ENCODE measurements at places on chromosomes 2 and 18.

- H3K27ac ChIP-seq, result no peak overlapping the region
- H3K4me1 ChIP-seq, result peaks cover 14% of the 10 kb centered on the region
- H3K4me3 ChIP-seq, result no peak overlapping the region
Measured at GRCh38 chr2:25222477-25223121, 54.2 kb upstream of the POMC start.

GRCh38 chr18:11310476-11311086, 161.2 kb upstream of the PIEZO2 start:
- H3K27ac ChIP-seq, result no peak overlapping the region
- peaks cover 5% of the 10 kb centered on the region for H3K4me1 ChIP-seq
- no peaks in the 10 kb centered on the region for H3K27me3 ChIP-seq
- H3K4me3 ChIP-seq, result no peak overlapping the region

DNA sequence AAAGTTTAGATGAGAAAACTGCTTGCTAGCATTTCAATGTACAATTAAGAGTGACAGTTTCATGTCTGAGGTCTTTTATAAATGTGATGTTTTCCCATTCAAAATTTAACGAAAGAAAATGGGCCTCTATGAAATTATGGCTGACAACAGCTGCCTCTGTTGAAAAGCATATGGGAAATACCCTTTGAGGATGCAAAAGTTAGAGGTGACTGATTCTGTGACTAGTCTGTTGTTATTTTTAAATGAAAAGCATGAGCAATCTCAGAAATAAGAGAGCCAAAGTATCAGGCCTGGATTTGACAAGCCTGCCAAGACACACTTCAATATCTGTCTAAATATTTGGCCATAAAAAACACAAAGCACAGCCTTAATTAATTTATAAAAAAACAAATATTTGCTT, 580.8 kb downstream of the ERBB4 start:
- H3K27me3 ChIP-seq, result no peaks in the 10 kb centered on the region
- no peak for DNase-seq
- no peaks in the 10 kb centered on the region for H3K36me3 ChIP-seq
- H3K4me3 ChIP-seq, result no peak overlapping the region
- H3K4me1 ChIP-seq, result no peaks in the 10 kb centered on the region

GRCh38 chr2:164754157-164755093, 87.2 kb downstream of the COBLL1 start:
- no peaks in the 10 kb centered on the region for H3K4me1 ChIP-seq
- no peak for DNase-seq
- H3K36me3 ChIP-seq, result no peaks in the 10 kb centered on the region
- H3K27me3 ChIP-seq, result no peaks in the 10 kb centered on the region

GRCh38 chr18:35979112-35979511, 6.6 kb downstream of the RMP24 start:
- peaks cover 64% of the 10 kb centered on the region for H3K36me3 ChIP-seq
- DNase-seq, result no peak
- peaks cover 12% of the 10 kb centered on the region for H3K4me1 ChIP-seq
- no peak overlapping the region for H3K27ac ChIP-seq

DNA sequence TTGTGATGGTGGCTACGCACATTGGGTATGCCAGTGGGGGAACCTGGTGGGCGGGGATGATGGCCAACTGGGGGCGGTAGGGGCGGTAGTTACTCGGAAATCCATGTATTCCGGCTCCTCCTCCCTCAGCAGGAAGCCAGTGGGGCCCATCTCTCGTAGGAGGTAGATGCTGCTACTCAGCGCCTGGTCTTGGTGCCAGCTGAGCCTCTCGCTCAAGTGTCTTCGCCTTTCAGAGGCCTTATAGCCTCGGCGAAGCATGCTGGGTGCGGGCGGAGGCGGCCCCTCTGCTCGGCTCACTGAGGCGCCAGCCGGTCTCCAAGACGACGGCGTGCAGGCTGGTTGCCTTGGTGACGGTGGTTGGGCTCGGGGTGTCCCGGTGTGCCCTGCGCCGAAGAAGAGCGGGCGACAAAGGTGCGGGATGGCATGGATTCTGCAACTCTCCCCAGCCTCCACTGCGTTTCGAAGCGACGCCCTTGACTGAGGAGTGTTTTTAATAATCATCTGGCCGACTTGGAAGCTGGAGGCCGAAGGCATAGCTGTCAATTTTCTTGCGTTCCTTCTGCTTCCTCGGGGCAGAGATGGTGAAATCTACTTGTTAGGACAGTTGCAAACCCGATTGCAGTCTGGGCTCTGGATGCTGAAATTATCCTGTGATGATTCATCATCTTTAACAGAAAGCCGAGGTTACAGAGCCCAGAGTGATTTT, at the start of gene ZSWIM2:
ZSWIM2 (minus strand) TSS at position 298 of the 706 bp plus-strand sequence; CDS start at position 258, 40 bp downstream.
- peaks cover 7% of the 10 kb centered on the region for H3K4me1 ChIP-seq
- H3K4me3 ChIP-seq, result peak within 1 kb of the TSS; percentile 26
- no peak within 1 kb of the TSS for H3K27ac ChIP-seq
- peak; percentile 11 for DNase-seq
- H3K27me3 ChIP-seq, result peaks cover 20% of the 10 kb centered on the region

DNA sequence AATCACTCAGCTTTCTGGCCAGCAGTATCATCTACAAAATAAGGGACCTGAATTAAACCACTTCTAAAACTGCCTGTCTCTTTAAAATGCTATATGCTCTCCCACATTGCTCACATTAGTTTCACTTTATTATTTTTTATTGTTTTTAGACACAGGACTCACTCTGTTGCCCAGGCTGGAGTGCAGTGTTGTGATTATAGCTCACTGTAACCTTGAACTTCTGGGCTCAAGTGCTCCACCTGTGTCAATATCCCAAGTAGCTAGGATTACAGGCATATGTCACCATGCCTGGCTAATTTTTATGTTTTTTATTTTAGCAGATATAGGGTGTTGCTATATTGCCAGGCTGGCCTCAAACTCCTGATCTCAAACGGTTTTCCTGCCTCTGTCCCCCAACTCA, 591.3 kb upstream of the ZNF804A start:
- H3K4me1 ChIP-seq, result no peaks in the 10 kb centered on the region
- H3K4me3 ChIP-seq, result no peak overlapping the region
- no peaks in the 10 kb centered on the region for H3K36me3 ChIP-seq
- no peak overlapping the region for H3K27ac ChIP-seq
- DNase-seq, result no peak
